ENCODE measurements at places on chromosomes 7 and 10. TPM values are rescaled to one million over a fixed set of nuclear protein-coding genes. Genes with fewer than 3 reads are reported as not detected.

DNA sequence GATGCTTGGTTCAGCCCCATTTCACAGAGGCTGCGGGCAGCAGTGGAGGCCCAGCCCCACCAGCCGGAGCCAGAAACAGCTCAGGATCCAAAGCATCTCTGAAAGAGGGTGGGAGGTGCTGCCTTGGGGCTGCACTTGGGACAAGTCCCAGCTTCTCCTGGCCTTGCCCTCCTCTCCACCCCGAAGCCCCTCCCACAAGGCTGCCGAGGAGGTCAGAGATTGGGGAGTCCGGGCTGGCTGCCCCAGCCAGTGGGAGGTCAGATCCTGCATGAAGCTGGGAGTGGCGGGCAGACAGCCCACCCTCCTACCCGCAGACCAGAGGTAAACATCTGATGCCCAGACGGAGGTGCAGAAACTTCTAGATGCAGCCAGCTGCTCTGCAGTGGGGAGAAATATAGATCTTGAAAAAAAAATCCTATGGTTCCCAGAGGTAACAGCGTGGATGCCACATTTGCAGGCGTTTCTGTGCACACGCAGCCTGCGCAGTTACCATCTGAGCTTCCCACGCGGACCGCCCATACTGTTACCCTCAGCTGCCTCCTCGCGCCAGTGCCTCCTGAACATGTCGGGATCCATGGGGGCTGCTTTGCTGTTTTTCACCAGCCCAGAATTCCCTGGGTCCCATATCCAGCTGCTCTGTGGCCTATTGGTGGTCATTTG, 36.9 kb upstream of the GNA12 start:
- no peak for DNase-seq

The HERPUD2 gene
- total RNA-seq, result 26.7 TPM

GRCh38 chr10:110416776-110417711, 80.7 kb upstream of the DUSP5 start:
- no peak for DNase-seq

DNA sequence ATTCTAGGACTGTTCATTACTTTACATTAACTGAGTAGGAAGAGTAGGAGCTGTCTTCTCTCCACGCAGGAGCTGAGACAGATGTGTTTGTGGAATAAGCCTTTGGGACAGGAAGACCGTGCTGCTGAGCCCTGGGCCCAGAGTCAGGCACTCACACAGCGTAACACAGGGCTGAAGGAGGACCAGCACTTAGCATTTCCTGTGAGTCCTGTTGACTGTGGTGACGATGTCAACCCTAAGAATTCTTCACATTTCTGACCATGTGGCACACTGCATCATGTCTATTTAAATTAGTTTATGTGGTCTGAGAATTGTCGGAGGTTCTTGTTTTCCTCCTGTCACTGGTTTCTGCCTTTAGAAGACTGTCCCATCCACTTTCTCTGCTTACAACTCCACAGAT, 117.2 kb downstream of the PIP4K2A start:
- peak; percentile 51 for DNase-seq

DNA sequence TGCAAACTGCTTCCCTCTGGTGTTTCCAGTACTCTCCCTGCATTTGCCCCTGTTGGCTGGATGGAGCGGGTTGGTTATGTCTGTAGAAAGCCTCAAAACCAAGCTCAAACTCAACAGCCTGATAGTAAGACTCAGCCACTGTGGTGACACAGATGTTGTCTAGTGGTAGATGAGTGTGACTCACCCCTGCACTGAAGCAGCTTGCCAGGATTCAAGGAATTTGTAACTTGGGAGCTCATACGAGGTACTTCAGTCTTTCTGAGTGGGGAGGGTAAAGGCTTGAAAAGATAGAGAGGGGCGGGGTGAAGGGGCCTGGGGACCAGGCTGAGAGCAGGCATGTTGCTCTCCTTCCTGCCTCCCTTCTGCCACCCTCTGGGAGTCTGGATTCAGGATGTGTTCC, 22.9 kb upstream of the AQP1 start:
- DNase-seq, result no peak

GRCh38 chr7:92625617-92626016, 35.4 kb upstream of the FAM133B start:
- no peak for DNase-seq

DNA sequence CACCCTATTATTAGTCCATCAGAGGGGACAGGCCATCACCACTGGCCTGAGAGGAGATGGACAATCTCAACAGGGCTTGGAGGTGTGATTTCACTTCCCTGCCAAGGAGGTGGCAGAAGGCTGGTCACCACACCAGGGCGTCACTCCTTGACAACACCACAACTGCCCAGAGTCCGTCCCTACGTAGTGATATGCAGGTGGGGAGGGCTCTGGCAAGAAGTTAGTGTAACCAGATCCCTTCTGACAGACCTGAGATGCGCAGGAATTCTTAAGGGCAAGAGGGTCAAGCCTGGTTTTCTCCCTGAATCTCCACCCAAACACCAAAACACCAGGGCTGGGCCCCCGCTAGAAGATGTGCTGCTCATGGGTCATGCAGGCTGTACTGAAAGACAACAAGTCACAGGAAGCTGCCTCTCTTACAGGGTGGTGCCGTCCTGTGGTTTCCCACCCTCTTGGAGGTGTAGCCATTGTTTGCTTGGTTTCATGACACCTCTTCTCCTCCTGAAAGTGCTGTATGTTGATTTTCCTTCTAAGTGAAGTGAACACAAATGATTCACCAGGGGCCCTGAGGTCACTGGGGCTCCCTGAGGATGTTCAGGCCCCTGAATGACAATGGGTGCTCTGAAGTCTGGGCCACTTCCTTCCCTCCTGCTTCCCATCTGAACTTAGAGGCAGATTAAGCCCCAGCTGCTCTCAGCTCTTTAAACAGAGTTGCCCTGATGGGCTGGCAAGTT, 27.1 kb downstream of the ATXN7L1 start:
- peak; percentile 47 for DNase-seq

The SERPINE1 gene
- total RNA-seq, result 4.1 TPM

DNA sequence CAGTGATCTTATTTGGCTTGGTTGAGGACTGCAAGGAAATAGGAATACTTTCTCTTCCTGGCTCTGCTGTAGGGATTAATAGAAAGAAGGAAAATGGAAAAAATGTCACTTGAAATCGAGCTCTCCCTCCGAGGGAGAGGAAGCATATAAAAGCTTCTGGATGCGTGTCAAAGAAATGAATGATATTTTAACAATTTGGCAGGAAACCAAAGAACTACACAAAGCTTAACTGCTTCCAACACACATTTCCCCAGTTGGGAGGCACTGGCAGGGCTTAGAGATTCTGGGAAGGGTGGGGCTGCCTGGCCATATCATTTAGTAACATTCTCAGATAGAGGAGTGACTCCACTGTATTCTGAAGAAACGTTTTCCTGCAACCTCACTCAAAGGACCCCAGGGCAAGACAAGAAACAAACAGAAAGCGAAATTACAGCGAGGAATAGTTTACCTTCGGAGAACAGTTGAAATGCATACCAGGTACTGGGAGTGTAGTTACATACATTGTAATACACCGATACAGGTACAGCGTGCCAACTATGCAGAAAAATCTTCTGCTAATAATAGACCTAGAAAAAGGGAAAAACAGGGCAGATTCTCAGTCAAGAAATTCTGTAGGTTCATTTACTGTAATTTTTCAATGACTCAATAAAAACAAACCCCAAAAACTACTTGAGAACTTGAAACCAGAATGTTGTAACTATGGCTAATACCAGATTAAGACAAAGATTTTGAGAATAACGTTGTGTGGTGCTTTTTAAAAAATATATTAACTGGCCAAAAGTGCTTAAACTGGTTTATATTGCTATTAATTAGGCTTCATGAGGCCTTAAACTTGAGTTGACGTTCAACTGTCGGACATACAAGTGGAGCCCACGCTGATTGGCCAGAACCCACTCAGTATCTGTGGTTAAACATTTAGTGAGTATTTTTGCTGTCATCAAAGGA, 75.7 kb upstream of the ASAH2 start:
- DNase-seq, result peak; percentile 77

DNA sequence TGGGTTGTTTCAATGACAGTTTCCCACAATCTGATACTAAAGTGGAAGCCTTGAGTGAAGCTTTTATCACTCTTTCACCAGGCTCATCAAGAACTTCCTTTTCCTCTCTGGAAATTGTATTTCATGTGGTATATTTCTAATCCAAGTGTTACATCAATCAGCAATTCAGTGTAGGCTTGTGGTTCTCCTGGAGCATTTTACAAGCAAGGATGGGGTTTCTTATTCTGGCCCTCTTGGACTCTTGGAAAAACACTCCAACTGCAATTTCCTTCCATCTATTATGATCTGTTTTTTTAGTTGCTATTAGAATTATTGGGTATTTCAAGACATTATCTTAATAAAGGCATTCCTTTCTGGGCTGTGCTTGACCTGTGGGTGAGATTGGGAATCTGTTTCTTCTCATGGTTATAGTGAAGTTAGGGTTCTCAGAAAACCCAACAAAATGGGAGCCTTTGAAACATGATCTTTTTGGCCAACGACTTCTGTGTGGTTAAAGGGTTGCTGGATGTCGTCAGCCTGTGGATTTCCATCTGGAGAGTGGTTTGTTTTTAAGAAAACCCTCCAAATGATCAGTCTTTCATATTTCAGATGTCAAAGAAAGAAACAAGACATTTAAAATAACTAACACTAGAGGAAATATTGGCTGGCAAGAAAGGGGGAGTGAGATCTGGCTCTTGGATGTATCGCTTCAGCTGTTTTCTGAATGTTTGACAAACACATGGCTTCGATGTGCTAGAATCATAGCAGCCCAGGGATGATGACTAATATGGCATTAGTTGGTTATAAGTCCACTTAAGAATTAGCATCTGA, 540.2 kb downstream of the LRMDA start:
- no peak for DNase-seq

DNA sequence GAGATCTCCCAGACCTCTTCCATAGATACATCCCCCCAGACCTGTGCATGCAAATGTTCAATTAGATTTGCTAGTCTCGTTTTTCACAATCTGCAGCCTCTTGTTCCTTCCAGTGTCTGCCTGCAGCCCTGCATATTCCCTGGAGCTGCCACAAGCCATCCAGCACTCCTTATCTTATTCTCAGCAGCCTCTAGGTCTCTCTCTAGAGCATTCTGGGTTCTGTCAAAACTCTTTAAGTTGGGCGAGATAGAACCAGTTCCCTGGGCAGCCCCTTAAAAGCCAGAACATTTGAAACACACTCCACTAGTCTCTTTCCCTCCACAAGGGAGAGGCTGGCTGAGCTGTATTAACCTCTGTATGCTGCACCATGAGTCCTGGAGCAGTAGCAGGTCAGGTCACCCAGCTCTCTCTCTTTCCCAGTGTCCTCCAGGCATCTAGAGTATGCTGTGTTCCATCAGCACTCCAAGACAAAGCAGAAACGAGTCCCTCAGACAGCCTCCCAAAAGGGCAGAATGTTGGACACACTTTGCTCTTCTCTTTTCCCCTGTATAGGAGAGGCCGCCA, 20.6 kb upstream of the MCM10 start:
- no peak for DNase-seq

GRCh38 chr7:83559887-83560286, 89.1 kb downstream of the SEMA3E start:
- no peak for DNase-seq
